D721Med (cell line): ENCODE measurements at places on chromosomes 6 and 20.

GRCh38 chr6:82022614-82023129 is 224.9 kb downstream of the IBTK start:
- DNase-seq = no peak

- DNase-seq = no peak
These were observed 56.5 kb upstream of the TENT5A start for GRCh38 chr6:81808851-81809570.

- DNase-seq = no peak
These were observed 1034.9 kb downstream of the EYS start for GRCh38 chr6:64672131-64672530.

GRCh38 chr6:29092957-29093356 is 5.8 kb upstream of the OR2B3 start:
- no peak for DNase-seq

DNA sequence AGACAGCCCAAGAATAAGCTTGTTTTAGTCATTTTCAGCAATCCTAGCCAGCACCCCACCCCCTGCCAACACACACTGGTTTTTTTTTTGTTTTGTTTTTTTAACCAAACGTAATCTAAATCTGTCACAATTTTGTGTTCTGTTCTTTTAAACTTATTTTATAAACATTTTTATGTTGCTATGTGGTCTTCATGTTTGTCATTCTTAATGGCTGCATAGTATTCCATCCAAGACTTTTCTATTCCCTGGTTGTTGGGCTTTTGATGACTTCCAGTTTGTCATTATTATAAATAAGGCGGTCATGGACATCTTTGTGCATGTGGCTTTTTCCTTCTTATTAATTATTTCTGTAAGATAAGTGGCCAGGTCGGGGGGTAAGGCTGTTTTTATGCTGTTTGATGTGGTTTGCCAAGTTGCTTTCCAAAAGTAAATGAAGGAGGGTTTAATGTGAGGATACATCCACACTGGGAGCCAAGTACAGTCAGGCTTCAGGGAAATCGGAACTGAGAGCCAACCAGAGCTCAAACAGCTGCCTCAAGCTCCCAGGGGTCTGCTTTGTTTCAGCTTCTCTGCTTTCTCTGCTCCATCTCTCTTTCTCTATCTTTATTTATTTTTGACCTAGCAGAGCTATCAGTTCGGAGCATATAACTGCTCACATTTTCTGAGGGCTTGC is 125.8 kb downstream of the VEGFA start:
- no peak for DNase-seq

GRCh38 chr6:143842461-143842901 is 657 bp upstream of the LTV1 start:
- DNase-seq = no peak

DNA sequence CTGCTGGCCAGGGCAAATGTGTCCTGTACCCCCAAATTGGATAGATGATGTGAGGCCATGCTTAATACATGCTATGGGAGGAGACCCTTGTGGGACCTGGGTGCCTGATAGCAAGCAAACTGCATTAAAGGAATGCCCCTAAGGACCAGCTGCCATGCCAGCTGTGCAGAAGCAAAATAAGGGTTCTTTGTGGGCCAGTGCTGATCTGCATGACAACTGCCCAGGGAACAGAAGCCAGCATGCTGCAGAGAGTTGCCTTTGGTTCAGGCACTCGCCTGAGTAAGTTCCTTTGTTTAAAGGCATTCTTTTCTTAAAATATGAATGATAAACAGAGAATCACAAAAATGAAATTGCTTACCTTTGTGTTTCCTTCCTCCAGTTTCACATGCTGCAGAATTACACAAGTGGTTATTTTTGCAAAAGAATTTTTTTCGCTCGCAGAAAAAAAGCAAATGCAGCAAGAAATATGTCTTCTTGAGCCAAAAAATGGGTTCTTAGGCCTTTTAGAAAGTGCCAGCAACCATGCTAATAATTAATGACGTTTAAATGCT is 6.9 kb upstream of the SYNDIG1 start:
- no peak for DNase-seq

GRCh38 chr6:43969158-43969981 is 157.9 kb downstream of the MRPL14 start:
- DNase-seq = no peak

DNA sequence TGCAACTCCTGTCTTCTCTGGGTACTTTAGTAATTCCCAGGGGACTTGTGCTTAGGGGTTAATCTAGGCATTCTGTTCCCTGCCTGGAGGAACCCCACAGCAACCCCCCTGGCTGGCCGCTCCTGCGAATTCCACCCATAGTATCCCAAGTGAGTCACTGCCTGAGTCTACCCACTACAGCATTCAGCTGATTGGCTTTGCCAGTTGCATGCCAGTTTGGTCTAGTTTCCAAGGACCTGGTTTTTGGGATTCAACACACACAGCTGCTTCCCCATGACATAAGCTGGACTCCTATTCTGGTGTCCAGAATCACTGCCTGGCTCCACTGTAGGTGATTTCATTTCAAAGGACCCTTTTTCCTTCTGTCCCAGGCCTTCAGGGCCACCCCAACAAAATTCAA is 40.3 kb downstream of the PLCG1 start:
- DNase-seq = no peak

DNA sequence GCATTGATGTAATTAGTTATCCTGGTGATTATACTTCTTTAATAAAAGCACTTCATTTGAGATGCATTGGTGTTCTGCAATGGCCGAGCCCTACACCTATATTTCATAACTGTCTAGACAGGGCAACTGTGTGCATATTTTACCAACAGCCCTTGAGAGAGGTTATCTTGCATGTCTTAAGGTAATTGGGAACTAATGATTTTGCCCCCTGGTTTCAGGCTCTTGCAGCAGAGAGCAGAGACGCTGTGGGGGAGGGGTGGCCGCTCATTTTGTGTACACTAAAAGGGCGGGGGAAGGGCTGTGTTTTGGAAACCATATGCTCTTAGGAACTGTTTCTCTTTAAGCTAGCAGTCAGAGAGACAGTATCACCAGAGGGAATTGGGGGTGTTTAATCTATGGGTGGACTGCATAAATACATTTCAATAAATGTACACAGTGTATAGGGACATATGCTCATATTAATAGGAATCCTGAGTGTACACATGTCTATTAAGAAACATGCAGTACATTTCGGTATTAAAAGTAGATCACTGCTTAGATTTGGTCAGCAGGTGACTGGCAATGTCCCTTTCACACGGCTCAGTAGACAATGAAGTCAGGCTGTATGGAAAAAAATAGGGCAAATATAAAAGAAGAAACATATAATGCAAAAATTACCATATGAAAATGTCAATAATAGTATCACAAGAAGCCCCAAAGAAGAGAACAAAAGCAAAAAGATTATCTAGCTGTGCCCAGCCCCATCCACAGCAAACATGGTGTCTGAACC is 402.9 kb upstream of the CITED2 start:
- DNase-seq = no peak

DNA sequence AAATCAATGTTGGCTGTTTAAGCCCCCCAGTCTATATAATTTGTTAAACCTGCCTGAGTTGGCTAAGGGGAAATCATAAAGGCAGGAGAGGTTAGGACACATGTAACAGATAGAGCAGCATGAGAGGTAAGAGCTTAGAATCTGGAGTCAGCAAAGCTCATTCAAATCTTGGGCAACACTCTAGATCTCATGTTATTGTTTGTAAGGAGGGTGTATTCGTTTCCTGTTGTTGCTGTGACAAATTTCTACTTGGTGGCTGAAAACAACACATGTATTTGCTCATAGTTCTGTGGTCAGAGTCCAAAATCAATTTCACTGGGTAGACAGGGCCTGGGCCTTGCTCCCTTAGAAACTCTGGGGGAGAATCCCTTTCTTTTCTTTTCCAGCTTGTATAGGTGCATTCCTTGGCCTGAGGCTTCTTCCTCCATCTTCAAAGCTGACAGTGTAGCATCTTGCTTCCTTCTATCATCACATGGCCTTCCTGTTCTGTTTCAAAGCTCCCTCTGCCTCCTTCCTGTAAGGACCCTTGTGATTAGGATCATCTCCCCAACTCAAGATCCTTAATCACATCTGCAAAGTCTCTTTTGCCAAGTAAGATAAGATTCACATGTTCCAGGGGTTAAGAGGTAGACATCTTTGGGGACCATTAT is 4.4 kb downstream of the LY86 start:
- DNase-seq = no peak

GRCh38 chr20:1987826-1988225 is 6.0 kb downstream of the PDYN start:
- DNase-seq = no peak

DNA sequence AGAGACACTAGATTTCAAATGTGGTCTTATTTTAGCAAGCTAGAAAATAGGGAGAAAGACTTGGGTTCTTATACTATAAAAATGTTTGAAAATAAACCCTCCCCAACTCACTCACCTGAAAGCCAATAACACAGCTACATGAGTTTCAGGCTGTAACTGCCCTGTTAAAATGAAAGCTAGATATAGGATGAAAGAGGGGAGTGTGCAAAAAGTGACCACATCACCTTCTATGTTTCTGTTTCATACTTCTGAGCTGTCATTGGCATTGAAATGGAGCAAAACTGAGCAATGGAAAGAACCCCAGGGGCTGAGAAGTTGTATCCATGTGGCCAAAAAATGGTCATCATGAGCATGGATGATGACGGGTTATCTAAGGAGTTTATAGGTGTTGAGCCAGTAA is 148.1 kb upstream of the TENT5A start:
- no peak for DNase-seq

DNA sequence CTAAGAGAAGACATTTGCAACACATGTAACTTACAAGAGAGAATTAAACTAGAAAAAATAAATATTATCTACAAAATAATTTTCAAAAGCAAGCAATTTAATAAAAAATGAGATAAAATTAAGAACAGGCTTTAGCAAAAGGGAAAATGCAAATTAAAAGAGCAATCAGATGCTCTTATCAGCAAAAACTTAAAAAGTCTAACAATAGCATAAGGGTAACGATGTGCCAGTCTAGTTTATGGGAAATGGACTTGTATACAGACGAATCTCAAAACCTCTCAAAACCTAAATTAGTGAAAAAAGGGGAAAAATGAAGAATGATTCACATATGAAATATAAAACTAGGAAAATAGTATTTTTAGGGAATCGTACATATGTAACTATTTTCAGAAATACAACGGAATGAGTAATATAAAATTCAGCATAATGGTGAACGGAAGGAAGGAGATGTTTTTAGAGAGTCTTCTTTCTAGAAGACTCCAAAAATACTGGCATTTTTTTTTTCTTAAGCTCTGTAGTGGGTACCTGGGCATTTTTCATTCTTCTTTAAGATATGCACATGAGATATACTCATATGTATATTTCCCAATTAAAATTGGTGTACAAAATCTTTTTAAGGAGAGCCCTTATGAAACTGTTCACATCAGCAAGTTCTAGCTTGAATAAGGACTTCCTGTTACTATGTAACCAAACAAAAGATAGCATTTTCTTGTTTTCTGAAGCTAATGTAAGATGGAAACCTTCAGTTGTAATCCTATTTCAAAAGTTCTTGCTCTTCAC is 927 bp upstream of the MANEA start:
- DNase-seq = no peak

DNA sequence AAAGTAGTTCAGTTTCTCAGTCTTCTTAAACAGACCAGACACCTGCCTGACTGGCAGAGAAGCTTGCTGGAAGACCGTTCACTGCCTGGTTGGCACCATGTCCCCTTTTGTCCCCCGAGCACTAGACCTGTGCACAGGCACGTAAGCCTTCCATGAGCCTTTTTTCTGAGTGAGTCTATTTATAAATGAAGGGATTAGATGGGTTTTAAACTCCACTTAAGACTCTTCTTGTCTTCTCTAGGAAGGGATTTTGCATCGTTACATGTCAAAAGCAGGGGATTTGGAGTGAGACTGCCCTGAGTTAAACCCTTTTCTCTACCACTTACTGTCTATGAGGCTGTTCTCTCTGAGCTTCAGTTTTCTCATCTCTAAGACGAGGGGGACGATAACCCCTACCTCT is 37.6 kb downstream of the STK35 start:
- peak; percentile 17 for DNase-seq
